NCI-H510A treated with DMSO at 0.1 percent for 48 hours (cell line): ENCODE measurements at places on chromosomes 11 and 22.

DNA sequence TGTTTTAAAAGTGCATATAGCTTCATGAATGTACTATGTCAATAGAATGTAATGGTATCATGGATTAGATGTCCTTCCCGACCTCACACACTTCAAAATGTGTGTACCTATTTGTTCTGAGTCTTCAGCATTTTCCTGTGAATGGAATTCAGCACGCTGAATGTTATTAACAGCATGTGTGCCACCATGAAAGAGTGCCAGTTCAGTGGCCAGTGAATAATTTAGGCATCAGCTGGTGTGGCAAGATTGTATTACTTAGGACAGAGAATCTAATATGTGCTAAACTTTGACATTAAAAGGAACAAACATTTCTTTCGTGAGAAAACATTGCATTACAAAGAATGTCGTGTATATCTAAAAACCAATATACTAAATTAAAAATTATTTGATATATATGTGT, 46.4 kb downstream of the HIPK3 start:
- DNase-seq: no peak

GRCh38 chr11:122220321-122220720, 104.3 kb upstream of the BLID start:
- DNase-seq: no peak

- no peak for DNase-seq
Measured at GRCh38 chr11:95674657-95675358, 114.8 kb downstream of the FAM76B start.

DNA sequence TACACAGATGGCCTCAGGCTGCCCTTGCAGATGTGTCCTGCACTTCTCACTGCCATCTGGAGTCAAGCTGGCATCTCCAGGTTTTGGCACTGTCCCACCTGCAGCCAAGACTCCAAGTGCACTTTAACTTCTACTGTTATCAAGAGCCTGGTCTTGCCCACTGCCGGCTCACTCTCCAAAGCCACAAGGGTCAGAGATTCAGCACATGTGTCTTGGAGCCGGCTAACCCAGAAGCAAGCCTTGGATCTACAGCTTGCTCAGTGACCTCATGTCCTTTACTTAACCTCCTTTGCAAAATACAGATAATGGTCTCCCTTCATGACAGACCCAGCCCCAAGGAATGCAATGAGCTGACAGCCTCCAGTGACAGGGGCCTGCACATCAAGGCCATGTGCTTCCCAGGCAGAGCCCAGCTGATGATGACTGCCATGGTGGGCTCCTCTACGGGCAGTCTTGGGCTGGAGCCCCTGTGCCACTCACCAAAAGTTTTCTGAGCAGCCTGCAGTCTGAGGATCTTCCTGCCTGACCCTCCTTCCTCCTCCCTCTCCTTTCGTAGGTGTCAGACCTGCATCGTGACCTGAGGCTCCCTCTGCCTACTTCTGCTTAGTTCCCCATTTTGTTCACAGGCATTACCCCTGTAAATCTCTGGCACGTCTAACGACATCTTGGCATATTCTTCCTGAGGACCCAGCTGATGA, 9.0 kb downstream of the TP53AIP1 start:
- no peak for DNase-seq

DNA sequence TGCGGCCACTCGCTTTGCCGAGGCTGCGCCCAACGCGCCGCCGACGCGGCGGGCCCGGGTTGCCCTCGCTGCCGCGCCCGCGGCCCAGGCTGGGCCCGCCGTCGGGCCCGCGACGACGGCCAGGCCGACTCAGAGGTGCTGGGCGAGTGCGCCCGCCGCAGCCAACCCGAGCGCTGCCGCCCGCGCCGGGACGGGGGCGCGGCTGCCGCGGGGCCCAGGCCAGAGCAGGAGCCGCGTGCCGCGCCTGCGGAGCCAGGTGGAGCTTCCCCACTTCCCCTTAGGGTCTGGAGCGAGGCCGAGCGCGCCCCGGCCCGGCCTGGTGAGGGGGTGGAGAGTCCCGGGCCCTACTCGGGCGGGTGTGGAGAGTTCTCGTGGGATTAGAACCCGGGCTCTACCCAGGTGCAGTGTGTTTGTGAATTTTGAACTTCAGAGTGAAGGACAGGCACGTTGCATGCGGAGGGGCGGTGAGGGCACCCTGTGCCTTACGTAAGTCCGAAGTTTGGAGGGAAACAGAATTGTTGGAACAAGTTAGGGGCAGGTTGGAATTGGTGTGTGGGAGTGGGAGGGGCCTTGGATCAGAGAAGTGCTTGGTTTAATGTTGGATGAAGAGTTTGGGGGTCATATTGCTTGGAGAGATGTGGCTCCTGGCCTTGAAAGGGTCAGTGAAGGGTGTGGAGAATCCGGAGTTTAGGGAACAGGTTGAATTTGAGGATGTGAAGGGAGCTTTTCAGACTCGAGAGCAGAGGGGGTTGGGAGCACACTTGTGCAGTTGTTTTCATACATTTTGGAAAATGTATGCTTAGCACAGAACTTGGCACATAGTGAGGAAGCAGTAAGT, 697 bp downstream of the RNF169 start:
- peak; percentile 40 for DNase-seq

- no peak for DNase-seq
Measured at GRCh38 chr11:9396752-9397151, 12.3 kb downstream of the IPO7 start.

DNA sequence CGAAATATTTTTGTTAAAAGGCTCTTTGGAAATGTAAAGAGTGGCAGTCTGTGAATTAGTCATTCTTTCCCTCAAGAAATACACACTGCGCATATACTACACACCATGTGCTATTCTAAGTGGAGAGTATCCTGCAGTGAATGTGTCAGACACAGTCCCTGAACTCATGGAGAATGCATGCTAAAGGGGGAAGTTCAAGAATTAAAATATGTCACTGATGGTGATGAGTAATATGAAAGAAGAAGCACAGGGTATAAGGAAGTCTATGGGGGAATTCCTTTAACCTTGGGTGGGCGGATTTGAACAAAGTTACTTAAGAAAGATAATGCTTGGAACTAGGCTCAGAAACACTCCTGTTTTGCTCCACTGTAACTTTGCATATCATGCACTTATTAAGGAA, 153.0 kb downstream of the LRRC4C start:
- DNase-seq: no peak

- DNase-seq: no peak
Measured at GRCh38 chr22:30586414-30586813, 5.3 kb downstream of the PES1 start.

GRCh38 chr22:46007848-46008261, 30.9 kb upstream of the WNT7B start:
- DNase-seq: no peak

- no peak for DNase-seq
Measured at GRCh38 chr11:88979641-88980040, 86.1 kb downstream of the GRM5 start.
